HFFc6 (cell line): ENCODE measurements at places on chromosomes 11 and 22.

GRCh38 chr22:30273711-30274436 lies 7.2 kb upstream of the OSM start:
- DNase-seq: no peak

DNA sequence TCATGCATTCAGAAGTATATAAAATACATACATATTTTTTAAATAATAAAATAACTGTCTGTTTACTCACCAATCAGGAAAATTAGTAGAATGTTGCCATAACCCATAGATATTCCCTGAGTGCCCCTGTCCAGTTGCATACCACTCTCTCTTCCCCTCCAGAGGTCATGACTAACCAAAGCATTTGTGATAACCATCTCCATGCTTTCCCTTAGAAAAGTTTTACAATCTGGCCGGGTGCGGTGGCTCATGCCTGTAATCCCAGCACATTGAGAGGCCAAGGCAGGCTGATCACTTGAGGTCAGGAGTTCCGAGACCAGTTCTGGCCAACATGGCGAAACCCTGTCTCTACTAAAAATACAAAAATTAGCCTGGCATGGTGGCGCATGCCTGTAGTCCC lies 33.2 kb upstream of the LDHA start:
- DNase-seq: peak; percentile 82

GRCh38 chr11:102685338-102685737 lies 20.2 kb downstream of the MMP27 start:
- DNase-seq: no peak

- no peak for DNase-seq
These were observed 627 bp upstream of the PEX26 start for GRCh38 chr22:18077087-18077638.

- DNase-seq: peak; percentile 97
These were observed 46.6 kb downstream of the MTMR2 start for GRCh38 chr11:95877291-95877690.

DNA sequence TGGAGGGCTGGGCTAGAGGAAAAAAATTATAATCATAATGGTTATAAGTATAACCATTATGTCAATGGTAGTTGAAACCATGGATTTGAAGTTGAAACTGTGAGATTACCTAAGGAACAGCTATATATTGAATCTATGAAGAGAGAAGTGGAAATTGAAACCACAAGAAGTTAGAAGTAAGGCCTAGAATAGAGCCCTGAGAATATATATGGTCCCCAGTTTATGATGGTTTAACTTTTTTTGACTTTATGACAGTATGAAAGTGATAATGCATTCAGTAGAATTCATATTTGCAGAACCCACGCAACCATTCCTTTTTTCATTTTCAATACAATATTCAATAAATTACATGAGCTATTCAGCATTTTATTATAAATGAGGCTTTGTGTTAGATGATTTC lies 15.0 kb downstream of the AASDHPPT start:
- DNase-seq: no peak

GRCh38 chr11:69702769-69703452 lies 911 bp downstream of the FGF19 start:
- no peak for DNase-seq

- no peak for DNase-seq
These were observed 1.6 kb downstream of the NR1H3 start for GRCh38 chr11:47259232-47259977.

GRCh38 chr22:19063581-19064353 lies 58.4 kb downstream of the DGCR2 start:
- DNase-seq: no peak

DNA sequence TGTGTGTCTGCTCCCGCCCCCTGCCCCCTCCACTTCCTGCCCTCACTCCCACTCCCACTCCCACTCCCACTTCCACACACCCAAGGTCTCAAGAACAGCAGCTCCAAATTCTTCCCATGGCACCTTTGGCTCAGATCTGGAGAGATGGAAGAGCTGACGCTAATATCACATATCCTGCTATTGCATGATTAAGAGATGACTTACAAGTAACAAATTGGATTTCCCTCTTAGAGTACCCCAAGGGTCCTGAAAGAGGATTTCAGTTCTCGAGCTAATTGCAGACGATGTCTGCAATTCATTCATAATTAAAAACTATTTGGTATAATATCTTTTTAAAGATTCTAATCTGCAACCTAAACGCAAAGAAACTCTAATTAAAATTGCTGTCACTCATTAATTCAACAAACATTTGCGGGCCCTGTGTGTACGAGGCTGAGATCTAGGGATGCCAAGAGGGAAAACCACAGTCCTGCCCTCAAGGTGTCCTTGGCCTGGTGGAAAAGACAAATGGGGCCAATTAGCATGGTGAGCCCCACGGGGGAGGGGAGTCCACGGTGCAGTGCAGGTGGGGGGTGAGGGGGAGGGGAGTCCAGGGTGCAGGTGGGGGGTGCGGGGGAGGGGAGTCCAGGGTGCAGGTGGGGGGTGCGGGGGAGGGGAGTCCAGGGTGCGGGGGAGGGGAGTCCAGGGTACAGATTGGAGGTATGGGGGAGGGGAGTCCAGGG lies 50.3 kb downstream of the CELSR1 start:
- no peak for DNase-seq

DNA sequence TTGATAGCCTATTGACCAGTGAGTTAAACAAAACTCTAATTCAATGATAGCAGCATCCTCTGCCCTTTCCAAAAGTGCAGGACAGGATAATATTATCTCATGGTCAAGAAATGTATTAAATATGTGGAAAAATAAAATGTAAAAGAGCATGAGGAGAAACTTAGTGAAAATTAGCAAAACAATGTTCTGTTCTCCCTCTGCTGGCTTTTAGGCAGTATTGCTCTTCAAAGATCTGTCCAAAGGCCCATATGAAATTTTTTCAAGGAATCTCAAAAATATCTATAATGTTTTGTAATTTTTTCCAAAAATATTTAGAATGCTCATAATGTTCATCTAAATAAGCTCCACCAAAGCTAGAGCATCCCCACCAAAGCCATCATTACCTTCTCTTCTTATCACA lies 8.3 kb upstream of the ARL14EP start:
- no peak for DNase-seq

GRCh38 chr22:45087802-45088201 lies 75.9 kb upstream of the NUP50 start:
- DNase-seq: no peak

GRCh38 chr11:92406472-92406871 lies 181.9 kb downstream of the FAT3 start:
- no peak for DNase-seq

GRCh38 chr22:32802237-32802765 lies 796 bp downstream of the TIMP3 start:
- no peak for DNase-seq

GRCh38 chr11:5007561-5007960 lies 12.9 kb downstream of the OR51L1 start:
- DNase-seq: no peak

DNA sequence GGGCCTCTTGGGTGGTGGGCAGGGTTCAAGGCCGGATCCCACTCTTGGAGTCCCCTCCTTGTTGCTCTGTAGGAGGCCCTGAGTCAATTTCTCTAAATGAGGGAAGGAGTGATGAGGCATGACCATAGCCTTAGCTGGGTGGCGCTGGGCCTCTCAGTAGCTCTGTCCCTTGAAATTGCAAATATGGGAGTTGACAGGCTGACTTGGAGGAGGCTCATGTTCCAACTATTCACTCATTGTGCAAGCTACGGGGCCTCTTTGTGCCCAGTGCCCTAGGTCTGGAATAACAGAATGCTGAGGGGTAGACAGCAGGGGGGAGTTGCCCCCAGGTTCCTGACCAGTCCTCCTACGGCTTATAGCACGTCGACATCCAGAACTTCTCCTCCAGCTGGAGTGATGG lies 8.0 kb downstream of the SELENOM start:
- peak; percentile 47 for DNase-seq

DNA sequence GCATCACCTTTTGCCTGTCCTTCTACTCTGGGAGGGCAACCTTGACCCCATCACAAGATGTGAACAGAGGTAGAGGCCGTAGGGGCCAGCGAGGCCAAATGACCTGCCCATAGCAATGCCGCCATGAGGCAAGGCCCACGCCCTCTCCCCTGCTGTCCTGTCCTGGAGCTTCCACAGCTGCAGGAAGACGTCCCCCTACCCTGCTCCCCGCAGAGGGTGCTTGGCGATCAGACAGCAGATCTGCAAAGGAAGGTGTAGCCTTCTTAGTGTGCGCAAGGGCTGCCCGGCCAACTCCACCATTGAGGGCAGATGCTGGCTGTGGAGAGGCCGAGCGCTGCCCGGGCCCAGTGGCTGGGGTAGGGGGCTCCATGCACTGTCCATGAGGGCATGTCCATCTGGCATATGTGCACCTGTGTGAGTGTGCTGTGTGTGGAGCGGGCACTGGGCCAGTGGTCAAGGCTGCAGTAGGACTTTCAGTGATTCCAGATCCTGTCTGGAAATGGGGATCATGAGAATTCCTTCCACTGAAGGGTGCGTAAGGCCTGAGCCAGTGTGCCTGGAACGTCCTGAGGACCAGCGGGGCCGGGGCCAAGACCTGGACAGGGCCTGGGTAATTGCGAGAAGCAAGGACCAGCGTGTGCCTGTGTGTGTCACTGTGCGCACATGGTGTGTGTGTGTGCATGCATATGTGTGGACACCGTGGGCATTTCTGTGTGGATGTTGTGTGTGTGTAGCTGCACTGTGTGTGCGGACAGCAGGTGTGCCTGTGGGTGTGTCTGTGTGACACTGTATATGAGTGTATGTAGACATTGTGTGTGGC lies 11.0 kb downstream of the TRPM5 start:
- no peak for DNase-seq

DNA sequence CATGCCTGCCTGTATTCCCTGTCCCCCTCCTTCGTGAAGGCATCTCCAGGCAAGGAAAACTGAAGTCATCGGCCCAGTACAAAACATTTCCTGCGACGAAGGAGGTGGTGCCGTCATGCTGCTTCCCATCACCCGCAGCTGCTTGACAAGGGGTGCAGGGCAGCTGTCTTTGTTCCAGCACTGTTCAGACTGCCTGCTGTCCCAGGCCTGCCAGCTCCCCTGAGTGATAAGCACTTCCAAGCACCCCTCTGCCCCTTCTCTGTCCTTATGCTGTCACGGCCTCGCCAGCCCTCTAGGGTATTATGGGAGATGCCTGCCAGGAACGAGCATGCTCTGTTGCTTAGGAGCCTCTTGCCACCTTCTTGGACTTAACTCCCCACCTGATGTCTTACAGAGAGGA lies 37.1 kb upstream of the BSX start:
- no peak for DNase-seq
